ENCODE measurements at places on chromosomes 6 and 20.

DNA sequence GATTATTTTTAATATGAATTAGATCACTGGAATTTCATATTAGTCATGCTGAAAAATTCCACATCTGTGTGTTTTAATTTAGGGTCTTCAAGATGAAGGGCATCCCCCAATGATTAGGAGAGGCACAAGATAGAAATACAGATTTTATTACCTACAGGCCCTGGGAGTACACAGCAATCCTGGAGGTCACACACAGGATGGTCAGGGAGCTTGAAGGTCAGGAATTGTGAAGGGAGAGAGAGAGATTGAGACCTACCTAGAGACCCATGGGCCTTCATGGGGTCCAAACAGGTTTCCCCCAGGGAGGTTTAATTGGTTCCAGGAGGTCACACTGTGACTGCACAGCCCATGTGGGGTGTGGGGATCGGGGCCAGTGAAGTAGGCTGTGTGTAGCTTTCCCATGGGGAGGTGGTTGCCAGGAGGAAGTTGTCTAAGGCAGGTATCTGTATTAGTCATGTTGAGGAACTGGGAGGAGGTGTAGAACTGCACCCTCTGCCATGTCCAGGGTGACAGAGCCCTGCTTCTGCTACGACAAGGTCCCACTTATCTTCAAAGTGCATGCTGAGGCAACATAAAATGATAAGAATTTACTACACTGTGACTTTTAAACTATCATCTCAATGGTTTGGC is 18.3 kb downstream of the SNX9 start:
- no peak for DNase-seq

DNA sequence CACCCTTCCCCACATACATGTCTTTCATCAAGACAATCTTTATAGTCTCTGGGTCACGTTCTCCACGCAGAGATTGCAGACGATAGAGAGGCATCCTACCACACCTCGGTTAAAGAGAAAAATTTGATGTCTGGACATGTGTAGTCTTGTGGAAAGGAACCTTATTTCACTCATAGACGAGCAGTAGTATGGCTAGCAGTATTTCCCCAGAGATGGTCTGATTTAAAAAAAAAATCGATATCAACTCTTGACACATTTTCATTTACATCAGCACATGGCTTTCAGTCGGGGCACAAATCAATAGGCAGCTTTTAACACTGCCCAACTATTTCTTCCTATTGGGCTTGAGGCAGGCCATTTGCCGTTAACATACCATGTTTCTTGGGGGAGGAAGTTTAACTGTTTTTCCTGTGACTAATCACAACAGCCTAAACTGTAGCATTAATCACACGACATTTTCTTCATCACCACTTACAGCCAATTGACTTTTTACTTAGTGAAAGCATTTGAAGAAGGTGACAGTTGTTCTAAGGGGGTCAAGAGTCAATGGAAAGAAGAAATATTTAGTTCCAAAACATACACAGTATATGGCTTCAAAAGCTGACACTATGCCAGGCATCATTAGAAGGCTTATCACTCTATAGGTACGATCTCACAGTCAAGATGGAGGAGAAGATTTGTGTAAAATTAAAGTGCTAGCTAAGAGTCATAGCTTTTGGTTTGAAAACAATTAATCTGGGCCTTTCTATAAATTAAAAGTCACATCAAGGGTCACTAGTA is 129.5 kb upstream of the HDAC2 start:
- DNase-seq, result no peak

DNA sequence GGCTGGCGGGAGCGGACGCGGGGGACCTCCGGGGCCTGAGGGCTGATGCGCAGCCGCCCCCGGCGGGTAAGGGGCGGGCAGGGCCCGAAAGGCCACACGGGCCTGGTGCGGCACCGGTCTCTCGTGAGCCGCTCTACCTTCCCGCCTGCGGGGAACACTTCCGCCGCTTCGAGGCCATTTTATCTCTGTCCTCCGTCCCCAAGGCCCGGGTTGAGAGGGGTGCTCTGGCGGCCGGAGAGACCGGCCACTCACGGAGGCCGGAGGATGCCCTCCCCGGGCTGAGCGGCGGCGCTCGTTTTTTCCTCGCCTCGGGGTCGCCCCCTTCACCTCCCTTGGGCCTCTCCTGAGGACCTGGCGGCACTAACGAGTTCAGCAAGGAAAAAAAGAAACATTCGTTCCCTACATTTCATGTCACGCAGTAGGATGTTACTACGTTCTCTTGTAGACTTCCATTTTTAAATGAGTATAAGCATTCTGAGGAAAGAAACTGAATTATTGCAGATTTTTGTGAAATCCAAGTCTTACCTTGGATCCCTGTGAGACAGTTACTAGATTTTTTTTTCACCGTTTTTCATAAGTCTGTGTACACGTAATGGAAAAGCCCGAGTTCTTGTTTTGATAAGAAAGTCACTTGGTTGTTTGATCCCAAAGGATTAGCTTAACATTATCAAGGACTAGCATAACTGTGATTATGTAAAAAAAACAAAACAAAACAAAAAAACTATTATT is 575 bp downstream of the WTAP start:
- peak; percentile 85 for DNase-seq

DNA sequence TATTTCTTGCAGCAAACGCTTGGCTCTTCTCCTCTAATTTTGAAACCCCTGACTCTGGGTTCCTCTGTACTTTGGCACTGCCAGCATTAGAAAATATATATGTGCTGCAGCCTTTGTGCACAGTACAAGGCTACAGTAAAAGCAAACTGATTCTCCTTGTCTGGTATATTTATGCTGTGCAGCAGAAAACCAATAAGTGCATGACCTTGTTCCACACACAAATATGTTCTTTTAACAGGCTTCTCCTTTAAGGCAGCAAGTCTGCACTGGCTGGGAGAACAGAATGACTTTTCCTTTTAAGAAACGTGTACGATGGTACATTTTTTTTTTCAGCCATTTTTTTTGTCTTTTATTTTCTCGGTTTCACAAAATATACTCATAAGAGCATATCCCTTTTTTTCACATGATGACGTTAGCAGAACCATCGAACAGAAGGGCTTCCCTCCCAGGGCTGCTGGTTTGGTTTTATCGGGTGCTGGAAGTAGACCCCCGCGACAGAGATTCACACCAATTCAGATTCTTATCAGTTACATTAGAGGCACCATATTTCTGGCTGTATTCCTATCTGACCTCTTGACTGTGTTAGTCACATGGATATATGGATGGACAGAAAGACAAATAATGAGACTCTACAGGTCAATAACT is 129.9 kb upstream of the ARID1B start:
- DNase-seq, result no peak

- DNase-seq, result no peak
These were observed 180.5 kb downstream of the TENT5A start for GRCh38 chr6:81572020-81572419.

DNA sequence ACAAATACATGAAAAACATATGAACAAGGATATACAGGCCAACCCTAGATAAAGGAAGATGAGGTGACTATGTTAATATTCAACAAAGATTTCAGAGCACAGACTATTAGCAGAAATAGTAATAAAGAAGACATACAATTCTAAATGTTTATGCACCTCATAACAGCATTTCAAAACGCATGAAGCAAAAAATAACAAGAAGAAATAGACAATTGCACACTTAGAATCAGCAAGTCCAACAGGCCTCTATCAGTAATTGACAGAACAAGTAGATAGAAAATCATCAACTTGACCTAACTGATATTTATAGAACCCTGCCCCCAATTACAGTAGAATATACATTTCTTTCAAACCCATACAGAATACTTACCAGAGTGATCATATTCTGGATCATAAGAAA is 11.4 kb upstream of the DOK5 start:
- no peak for DNase-seq

- no peak for DNase-seq
These were observed 290.7 kb downstream of the ARHGAP18 start for GRCh38 chr6:129419324-129419723.

DNA sequence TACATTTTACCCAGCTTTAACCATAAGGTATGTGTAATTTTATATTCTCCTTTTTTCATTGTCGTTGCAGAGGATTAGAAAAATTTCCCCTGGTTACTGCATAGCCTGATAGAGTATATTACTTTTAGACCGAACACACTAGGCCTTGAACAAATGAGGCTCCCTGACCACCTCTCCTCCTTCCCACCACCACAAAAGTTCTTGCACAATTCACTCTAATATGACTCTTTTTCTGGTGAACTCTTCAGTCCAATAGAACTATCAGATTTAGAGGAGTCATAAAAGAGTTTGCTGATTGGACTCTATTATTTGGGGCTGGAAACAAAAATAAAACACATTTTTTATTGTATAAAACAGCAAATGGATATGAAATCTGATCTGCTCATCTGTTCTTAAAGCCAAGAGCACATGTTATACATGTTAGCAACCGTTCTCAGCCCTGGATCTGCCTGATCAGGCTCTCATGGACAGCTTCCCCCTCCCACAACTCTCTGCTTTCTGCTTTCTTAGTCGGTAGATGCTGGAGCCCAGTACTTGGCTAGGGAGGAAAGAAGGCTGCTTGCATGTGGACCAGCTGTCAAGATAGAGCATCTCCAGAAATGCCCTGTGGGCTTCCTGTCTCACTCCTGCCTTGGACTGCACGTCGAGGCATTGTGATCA is 83.5 kb downstream of the CD164 start:
- DNase-seq, result no peak

DNA sequence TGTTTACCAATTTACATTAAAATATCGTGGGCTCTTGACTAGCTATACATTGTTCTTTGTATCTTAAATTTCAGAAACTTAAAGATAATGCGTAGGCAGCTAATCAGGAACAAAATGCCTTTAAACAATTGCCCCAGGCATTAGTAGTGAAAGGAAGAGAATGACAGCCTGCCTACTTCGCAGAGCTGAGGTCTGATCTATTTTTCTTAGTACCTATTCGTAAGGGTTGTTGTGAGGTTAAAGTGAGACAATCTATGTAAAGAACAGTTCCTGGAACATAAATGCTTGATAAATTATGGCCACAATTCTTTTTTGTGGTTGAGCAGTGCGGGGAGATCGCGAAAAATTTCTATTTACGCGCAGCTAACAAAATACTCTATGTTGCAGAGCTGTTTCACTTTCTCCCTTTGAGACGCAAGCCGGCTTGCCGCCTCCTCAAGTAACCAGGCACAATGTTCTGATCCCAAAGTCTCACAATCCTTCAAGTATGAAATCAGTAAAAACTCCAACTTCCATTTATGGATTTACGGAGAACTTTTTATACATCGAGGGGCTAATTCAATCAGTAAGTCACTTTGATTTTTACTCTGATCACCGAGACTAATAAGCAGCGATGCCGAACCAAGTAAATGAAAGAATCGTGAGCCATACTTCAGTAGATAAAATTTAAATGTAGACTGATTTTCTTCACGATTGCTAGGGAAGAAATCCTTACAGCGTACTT is 878 bp upstream of the PNRC1 start:
- peak; percentile 82 for DNase-seq

GRCh38 chr6:149701714-149702113 is 16.2 kb downstream of the LATS1 start:
- no peak for DNase-seq

- peak; percentile 19 for DNase-seq
These were observed 317.8 kb downstream of the CENPW start for GRCh38 chr6:126657561-126658175.

DNA sequence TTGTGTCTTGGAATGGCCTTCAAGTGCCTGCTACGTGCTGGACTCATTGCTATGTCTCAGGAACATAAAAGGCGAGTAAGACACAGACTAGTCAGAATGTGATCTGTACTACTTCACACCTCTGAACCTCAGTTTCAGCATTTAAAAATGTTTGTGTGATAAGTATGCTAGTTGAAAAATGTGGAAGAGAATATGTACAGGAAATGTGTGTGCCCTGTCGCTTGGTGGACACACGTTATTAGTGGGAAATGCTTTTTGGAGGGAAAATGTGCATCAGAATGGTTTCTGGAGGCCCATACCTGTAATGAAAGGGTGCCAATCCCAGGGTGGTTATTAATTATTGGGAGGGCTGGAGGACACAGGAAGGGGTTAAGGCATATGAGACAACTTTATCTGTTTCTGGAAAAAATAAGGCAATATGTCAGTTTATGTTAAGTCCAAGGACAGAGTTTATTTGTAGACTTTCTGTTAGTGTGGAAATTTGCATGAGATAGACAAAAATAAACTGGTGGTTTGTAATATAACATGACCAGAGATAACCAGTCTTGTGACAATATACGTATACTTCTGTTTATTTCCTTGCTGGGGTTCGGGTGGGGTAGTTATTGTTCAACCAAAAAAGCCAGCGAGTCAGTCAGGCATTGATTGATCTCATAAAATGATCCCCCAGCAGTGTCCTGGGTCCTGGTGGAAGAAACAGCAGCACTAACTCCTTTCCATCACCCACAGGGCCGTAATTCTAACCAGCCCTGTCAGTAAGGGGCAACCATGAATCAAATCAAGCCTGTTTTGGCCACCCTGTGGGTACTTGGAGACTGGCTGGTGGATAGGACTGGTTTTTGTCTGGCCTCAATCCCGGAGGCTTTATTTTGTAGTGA is 117.9 kb downstream of the JARID2 start:
- DNase-seq, result no peak

DNA sequence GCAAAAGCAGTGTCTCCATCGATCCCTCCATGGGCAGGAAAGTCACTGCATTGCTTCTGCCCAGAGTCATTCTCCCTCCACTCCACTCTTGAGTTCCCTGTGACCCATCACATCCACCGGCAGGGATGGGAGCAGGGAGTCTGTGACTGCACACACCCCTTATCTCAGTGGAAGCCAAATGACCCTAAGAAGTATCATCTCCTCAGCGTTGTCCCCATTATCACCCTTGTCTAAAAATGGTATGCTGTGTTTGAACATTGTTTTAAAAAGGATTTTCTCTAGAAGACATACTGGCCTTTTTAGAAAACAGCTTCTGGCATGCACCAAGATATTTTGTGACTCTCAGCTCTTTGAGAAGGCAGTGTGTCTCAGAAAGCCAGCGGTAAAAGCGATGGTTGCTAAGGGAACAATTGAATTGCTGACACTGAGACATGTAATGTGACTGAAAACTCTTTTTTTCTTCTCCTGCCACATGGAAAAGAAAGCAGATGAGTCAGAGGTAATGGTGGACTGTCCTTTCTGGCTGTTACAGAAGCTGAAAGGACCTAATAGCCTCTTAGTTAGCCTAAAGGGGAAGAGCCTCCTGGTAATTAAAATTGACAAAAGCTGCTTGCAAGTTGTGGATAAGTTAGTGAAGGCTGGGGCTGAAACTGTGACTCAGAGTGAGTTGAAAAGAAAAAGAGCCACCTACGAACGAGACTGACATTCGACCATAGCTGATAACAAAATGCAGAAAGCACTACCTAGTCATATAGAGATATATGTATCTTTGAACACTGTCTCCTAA is 120.5 kb downstream of the MAP3K7 start:
- no peak for DNase-seq

- no peak for DNase-seq
These were observed 221.5 kb upstream of the DEFB112 start for GRCh38 chr6:50271266-50271665.

- no peak for DNase-seq
These were observed 566.4 kb downstream of the BMP2 start for GRCh38 chr20:7333841-7334240.

Measured in NCI-H1417 (cell line).